ENCODE measurements at places on chromosomes 3 and 15.

- no peak for DNase-seq
Observed at GRCh38 chr3:9204253-9204992, 45.0 kb downstream of the SRGAP3 start.

DNA sequence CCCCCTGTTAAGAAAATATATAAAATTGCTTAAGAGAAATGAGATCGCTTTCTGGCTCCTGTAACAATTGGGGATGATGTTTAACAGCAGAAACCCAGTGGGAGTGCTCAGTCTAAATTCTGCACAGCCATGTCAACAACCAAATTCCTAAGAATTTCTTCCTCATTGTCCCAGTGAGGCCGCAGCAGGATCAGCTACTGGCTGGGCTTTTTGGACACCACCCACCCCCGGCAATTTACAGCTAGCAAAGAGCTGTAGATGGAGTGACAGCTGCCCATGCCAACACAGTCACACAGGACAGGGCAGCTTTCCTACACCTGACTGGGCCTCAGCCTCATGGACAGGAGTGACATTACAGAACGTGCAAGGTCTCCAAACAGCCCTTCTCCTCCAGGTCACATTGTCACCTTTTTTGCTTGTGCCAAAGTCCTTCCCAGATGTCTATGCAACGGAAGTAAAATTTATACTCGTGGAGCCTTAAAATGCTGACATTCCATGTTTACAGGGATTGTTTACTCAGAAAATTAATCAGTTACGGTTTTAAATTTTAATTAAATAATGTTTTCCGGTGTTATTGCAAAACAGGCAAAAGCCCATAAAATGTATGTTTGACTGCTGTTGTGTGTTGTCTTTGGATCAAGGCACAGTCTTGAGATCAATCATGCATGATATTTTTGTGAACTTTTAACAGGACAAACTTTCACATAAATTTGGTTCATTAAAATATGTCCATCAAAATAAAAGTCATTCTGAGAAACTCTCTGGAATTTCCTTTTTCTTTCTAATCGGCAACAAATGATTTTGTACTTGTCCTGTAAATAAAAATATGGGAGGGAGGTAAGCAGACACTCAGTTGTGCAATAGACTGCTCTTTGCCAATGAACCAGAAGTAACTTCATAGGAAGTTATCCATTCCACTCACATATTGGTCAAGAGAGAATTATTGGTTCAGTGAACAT lies 943.2 kb downstream of the MCTP2 start:
- DNase-seq, result peak; percentile 20

- no peak for DNase-seq
Observed at GRCh38 chr3:145716519-145716918, 444.5 kb downstream of the PLOD2 start.

GRCh38 chr3:186705882-186706780 lies 11.0 kb upstream of the KNG1 start:
- DNase-seq, result no peak

DNA sequence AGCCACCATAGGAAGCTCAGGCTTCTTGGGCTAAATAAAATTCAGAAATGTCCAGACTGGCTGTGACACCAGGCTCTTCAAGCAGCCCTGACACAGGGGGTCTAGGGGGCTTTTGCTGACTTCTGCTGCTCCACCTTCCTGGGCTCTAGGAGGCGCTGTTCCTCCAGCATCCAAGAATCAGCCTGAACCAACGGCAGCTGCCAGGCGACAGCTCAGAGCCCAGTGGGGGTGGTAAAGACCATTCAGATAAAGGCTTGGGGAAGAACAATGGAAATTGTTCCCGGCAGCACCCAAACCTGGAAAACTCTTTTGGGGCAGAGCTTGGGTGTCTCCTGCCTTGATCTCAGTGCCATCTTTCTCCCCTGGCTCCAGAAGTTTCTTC lies 21.6 kb upstream of the PSTPIP1 start:
- DNase-seq, result peak; percentile 34

- DNase-seq, result peak; percentile 62
Observed at GRCh38 chr3:38138349-38139190, at the start of gene MYD88. Gene MYD88, plus strand, starts transcription at chr3:38138661. Its CDS starts 40 bp downstream, at chr3:38138701.

DNA sequence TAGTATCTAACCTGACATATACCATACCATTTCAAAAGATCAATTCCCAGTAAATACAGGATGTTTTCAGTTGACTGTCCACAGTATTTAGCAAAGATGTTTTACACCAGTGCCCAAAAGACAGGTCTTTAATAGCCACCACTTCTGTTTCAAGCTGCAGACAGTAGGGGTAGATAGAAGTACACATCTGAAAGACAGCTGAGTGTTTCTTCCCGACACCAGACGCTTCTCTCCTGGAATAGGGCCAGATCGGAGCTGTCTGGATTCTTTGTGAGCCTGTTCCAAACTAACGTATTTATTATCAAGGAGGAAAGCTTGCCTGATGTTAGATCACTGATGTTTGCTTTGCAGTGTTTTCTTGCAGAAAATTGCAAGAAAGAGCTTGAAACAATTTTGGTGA lies 136.1 kb upstream of the RBMS3 start:
- peak; percentile 58 for DNase-seq

DNA sequence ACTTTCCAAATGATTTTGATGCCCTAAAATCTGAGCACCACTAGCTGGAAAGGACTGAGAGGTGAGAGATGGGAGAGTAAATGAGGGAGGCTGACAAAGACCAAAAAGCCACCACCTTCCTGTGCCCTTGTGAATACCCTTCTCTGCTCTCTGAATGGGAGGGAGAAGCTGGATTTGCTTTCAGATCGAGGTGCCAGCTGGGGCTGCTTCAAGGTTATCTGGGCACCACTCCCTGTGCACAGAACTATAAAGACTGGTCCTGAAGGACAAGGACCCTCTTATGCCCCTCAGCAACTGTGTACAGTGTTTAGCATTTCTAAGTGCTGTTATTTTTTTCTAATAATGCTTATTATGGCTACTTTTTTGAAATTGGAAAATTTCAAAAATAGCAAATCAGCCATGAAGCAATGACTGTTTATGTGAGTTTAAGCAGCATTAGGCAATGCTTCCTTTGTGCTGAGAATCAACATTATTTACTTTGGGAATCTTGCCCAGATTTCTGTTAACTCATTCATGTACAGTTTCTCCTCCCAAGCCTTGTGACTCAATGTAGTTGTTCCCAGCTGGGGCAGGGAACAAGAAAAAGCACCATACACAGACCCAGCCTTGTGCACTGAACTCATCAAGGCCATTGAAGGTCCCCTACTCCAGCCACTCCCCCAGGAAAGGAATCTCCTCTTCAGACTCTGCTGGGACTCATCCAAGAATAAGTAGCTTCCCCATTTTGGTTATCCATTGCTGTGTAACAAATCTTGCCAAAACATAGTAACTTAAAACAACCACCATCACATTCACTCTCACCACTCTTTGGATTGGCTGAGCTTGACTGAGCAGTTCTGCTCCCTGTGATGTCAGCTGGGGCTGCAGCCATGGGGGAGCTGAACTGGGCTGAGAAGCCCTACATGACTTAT lies 37.3 kb upstream of the CDV3 start:
- DNase-seq, result peak; percentile 89

DNA sequence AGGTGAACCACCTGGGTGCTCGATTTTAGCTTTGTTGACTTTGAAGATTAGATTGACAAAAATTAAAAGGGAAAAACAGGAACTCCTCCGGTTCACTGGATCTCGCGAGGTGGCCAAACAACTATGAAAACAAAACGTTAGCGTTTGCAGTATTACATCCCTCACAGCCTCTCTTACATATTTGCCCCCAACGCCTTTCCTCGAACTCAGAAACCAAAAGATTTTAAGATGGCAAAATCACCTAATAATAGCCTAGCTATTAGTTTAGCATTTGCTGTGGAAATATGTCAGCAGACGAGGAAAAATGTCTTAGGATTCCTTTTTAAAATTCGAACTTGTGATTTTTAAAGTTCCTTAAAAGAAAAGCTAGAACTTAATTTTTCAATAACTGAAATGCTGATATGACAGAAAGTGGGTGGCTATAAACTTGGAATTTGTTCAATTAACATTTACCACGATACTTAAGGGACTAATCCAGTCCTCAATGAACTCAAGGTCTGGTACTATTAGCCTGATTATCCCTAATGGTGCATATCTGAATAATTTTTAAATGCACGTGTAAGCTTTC lies 491 bp upstream of the SENP7 start:
- DNase-seq, result no peak

DNA sequence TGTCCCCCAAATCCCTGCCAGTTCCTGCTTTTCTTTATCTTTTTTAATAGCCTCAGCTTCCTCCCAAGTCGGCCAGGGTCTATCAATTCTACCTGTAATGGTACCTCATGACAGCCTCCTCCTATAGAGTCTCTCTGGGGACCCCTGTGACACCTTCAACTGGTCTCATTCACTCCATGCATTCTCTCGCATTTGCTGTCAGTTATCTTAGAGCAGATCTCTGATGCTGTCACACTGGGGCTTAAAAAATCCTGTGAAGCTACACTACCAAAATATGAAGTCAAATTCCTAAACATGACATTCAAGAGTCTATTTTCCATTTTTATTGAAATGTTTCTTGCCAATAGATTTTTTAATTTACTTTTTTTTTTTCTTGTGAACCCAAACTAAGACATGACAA lies 5.5 kb downstream of the VPS39 start:
- no peak for DNase-seq

GRCh38 chr3:134874737-134875413 lies 79.8 kb downstream of the EPHB1 start:
- no peak for DNase-seq

Measured in epithelial cell of esophagus (primary cell).